AG08395 (cell line): ENCODE measurements at places on chromosomes 7 and 10.

DNA sequence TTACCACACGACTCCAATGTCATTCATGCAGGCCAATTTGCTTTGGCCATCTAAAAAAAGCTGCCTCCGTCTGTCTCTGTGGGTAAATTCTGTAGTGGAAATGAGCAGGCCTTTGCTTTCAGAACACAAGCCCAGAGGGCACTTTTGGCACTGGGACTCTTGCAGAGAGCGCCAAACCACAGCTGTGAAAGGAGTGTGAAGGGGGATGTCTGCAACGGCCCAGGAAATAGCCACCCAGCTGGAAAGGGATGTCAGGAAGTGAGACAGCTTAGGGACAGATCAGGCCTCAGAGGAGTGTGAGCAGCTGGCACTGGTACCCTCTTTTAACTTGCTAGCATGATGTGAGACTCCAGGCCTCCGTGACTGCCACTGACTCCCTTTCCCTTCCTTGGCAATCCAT, 152.4 kb downstream of the DKK1 start:
- DNase-seq, result peak; percentile 52

DNA sequence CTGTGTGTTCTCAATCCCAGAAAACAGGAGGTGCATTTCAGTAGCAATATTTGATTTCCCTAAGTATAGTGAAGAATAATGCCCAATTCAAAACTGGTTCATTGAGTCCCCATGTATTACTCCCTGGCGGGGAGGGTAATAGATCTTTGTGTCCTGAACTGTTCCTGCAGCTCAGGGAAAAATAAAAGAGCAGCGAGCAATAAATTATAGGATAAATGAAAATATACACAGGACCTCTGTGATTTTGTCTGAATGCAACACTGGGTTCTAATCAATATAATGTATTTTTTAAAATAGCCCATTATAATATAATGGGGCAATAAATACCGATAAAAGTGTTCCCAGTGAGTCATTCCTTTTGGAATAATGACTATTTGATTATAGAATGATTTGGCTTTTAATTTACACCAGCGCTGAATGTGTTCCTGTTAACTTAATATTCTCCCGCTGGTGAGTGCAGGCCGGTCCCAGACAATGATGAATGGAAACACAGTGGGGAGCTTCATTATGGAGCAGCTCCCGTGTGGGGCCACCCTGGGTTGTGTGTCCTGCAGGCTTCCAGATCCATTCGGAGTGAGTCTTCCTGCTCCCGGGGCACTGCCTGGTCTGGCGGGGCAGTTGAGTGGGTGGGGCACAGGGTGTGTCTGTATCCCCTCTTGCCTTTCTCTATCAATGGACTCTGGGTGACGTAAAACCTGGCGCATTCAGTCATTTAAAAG, 263.1 kb downstream of the ACTR3B start:
- no peak for DNase-seq

- DNase-seq, result no peak
Measured at GRCh38 chr7:47007471-47007870, 574.4 kb downstream of the TNS3 start.

- DNase-seq, result no peak
Measured at GRCh38 chr10:125039354-125039769, 97.4 kb downstream of the ZRANB1 start.

- DNase-seq, result peak; percentile 21
Measured at GRCh38 chr10:570628-571163, 118.8 kb downstream of the DIP2C start.

DNA sequence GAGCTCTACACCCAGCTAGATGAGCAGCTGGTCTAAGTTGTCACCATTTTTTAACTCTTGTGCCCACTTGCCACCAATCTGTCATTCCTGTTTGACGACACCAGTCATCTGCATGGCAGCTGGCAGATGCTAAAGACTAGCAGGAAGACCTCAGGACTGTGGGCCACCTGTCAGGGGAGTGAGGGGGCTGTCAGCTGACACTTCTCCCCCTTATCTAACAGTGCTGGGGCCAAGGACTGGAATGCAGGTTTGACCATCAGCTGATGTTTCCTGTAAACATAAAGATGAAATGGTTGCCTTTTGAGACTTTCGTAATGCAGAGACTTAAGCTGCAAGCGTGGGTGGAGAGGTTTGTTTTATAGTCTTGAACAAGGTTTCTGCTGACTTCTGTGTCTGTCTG, 93.5 kb downstream of the WNT2 start:
- DNase-seq, result no peak

DNA sequence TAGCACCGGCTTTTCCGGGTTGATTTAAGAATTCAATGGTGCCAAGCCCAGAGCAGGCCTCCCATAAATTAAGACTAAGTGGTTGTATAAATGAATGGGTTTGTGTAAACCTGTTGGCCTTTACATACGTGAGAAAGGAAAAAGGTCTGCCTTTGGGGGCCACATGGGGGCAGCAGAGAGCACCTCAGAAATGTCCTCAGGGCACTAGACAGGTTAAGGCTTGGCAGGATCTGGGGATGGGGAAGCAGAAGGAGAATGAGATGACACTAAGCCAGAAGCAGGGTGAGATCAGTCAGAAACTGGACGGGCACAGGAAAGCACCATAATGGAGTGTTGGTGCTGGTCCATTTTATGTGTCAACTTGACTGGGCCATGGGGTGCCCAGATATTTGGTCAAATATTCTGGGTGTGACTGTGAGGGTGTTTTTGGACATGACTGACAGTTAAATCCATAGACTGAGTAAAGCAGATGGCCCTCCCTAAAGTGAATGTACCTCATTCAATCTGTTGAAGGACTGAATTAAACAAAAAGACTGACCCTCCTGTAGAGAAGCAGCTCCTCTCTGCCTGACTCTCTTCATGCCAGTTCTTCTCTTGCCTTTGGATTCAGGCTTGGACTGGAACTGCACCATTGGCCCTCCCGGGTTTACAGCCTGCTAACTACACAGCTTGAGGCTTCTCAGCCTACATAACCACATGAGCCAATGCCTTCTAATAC, 58.9 kb downstream of the FRMPD2 start:
- DNase-seq, result peak; percentile 39

DNA sequence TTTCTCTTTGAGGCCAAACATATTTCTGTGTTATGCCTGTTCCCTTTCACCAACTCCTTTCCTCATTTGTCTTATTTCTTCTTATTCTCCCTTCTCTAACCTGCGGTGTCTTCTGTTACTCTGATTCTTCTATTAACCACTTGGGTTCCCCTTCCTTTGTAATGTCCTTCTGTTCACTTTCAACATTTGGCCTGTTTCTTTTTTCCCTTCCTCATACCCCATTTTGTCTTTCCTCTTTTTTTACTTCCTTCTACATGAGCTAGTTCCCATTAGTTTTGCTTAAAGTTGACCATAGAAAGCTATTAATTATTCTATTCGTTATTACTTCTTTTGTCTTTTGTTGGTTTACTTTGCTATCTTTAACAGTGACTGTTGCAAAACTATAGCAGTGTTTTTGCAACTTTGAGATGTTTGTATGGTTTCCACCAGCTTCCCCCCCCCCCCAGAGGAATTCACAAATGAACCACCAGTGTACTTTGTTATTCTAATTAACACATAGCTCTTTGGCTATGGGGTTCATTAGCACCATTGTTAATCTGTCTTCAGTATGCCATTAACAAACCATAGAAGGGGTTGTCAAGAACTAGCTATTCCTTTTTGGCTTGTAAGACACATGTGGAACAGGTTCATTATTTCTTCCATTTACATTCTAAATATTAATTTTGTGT, 2.9 kb downstream of the LRGUK start:
- no peak for DNase-seq

GRCh38 chr7:108004220-108005142, 1.5 kb upstream of the LAMB1 start:
- peak; percentile 62 for DNase-seq

DNA sequence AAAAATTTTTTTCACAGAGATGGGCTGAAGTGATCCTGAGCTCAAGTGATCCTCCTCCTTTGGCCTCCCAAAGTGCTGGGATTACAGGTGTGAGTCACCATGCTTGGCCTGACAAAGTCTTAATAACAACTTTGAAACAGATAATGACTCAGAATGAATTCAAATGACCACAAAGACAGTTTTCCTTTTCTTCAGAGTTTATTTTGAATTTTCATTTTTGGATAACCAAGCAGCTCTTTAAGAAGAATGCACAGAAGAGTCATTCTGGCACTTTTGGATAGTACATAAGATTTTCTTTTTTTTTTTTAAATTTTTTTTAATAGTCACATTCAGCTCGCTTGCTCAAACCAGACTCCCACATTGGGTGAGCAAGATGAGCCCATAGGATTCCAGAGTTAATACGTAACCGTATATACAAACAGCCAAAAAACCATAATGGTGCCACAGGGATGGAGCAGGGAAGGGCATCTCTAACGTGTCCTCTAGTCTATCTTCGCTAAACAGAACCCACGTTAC, 43.0 kb upstream of the NMT2 start:
- peak; percentile 71 for DNase-seq

- peak; percentile 47 for DNase-seq
Measured at GRCh38 chr10:132143162-132143561, 43.6 kb upstream of the DPYSL4 start.

DNA sequence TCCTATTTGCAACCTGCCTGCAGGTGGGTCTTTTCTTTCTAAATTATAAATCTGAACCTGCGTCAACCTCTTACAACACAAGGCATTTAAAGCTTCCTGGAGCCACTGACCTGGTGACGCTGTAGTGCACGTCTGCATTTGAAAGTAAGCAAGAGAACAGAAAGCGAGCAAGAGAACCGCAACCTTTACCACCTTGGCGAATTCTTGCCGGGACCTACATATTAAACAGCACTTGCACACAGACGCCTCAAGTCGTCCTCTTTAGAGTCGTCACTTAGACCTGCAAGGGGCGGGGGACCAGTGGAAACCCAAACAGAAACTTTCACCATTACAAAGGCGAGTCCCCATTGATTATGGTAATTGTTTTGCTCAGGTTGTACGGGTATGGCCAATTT, 9.5 kb downstream of the GLI3 start:
- no peak for DNase-seq

DNA sequence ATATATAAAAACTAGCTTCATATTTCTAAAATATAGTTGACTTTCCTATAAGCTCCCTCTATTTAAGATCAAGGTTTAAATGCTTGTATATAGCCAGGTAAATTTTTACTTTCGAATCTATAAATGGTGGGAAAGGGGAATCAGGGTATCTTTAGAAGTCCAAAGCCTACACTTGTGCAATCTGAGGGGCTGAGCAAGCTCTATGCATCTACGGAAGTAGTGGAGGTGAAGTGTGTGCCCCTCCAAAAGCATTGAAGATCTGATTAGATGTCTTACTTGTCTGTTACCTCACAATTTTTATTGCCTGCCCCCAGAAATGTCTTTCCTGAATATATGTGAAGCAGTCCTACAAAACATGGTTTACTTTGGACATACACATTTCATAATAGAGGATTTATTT, 1.6 kb downstream of the AKAP9 start:
- DNase-seq, result no peak

DNA sequence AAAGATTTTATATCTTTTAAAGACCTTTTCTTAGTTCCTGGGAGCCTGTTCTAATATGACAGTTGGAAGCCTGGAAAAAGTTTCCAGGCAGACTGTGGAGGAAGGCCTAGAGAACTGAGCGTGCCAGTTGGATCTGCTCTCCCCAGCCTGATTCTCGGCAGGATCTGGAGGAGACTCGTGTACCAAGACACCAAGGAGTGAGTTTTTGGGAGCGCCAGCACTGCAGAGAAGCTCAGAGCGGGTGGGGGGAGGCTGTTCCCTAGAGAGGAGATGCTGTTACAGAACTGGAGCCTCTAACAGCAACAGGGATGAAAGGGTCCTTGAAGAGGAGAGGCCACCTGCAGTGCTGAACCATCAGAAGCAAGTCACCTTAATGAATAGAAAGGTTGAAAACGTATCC, 52.9 kb downstream of the LYZL2 start:
- DNase-seq, result no peak

DNA sequence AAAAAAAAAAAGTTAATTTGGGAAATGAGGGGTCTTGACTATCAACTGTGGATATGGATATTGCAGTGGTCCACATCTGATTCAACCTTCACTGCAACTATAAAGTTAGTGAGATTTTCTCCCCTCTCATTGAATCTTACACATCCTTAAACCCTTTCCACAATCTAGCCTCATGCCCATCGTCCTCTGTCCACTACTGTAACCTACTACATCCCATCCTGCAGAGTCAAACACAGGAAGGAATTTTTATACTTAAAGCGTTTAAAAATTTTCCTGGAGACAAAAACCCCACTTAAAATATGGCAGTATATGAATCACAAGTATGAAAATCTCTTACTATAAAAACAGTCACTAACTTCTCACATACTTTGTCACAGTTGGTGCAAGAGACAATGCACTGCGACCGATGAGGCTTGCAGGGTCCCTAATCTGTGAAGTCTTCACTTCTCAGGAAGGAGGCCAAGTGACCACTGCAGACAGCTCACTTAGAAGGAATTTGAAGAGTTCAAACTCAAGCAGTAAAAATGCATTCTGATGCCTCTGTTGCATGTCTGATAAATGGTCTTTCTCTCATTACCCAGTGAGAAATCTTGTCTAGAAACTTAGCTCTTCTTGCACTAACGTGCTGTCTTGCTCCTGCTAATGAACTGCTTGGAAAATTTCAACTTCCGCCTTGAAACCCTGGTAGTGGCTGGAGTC, 50.3 kb upstream of the ST8SIA6 start:
- peak; percentile 73 for DNase-seq
